ENCODE measurements at places on chromosomes 13 and 19.

DNA sequence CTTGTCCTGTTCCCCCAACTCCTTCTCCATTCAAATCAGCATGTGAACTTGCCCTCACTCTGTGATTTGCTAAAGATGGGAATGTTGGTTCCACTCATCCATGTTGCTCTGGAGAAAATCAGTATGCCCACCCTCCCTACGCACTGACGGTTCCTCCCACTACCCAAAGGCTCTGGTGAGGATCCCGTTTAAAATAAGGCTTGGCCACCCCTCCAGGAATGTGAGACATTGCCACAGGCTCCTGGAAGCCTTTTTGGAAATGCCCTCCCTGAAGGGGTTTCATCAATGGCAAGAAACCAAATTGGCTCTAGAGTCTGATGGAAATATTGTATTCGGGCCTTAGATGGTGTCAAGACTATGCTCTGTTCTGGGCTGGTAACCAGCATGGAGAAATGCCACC lies 187.3 kb downstream of the USP12 start:
- no peak for DNase-seq

DNA sequence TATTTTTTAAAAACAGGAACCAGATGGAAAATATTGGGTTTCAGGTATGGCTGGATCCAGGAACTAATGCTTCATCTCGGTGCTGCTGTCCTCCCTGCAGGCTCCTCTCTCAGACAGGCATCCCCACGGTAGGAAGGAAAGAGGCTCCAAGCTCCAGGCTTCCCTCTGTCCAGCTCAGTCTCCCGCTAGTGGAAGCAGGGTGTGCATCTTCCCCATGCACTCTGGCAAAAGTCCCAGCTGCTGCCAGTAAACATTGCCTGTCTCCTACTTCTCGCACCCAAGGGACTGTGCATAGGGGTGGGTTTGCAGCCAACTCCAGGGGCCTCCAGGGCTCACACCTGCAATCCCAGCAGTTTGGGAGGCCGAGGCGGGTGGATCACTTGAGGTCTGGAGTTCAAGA lies 29.2 kb downstream of the IL12RB1 start:
- no peak for DNase-seq

DNA sequence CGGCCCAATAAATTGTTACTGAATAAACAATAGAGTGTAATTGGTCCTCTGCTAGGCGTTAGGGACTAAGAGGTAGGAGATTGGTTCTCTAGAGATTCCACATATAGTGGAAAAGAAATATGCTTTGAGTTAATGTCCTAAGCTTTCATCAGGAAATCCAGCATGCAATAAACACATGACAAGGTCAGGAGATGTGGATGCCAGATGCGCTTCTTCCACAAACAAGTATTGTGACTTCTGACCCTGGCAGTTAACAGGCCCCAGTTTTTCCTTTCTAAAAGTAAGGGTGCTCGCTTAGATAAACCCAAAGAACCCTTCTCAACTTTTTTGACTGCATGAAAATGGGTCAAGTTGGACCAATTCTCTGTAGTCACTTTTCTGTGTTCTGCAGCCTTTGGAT lies 146.5 kb upstream of the SOX21 start:
- DNase-seq, result no peak

DNA sequence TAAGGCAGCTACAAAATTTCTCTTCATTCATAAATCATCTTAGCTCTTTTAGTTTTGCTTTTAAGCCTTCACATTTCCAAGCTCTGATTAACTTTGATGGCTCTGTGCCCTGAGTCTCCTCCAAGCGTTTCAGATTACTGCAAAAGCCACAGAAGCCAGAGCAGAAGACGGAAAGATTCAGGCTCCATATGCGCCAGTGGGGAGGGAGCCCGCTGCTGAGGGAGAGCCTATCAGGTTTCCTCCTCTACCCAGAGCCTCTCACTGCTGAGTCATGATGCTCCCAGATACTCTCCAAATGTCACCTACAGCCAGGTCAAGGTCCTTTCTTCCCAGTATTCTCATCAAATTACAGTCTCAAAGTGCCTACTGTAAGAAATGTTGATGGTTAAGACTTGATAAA lies 193.6 kb downstream of the RAP2A start:
- no peak for DNase-seq

DNA sequence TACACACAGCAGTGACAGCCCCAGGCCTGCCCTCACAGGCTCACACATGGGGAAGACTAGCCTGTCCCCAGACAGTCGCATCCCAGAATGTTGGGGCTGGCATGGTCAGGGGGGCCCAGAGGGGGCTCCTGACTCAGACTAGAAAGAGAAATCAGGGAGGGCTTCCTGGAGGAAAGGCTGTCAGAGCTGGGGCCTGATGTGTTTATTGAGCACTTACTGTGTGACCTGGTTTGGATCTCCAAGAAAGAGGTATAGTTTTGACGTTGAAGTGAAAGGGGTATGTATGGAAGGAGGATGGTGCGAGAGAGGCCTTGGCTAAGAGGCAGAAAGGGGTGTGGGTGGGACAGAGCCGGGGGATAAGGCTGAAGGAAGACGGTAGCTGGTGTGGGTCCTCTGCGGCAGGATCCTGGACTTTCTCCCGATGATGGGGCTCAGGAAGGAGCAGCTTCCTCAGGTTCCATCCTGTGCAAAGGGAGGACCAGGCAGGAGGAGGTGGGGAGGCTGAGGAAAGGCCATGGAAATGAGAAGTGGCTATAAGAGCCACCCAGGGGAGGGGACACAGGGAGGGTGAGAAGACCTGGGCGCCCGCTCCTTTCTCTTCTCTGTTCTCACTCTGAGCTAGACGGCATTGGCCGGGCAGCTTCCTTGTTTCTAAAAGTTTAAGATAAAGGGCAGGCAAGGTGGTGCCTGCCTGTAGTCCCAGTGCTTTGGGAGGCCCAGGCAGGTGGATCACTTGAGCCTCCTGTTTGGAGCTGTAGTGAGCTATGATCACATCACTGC lies 16.1 kb upstream of the BCL3 start:
- no peak for DNase-seq

GRCh38 chr19:2077398-2077797 lies 18.7 kb downstream of the MOB3A start:
- peak; percentile 4 for DNase-seq

- DNase-seq, result peak; percentile 57
These were observed 81.9 kb downstream of the ZNF726 start for GRCh38 chr19:23996549-23996948.

GRCh38 chr13:47549219-47549752 lies 451.8 kb downstream of the SUCLA2 start:
- no peak for DNase-seq

- no peak for DNase-seq
These were observed 3.0 kb downstream of the PAK4 start for GRCh38 chr19:39128516-39129079.

DNA sequence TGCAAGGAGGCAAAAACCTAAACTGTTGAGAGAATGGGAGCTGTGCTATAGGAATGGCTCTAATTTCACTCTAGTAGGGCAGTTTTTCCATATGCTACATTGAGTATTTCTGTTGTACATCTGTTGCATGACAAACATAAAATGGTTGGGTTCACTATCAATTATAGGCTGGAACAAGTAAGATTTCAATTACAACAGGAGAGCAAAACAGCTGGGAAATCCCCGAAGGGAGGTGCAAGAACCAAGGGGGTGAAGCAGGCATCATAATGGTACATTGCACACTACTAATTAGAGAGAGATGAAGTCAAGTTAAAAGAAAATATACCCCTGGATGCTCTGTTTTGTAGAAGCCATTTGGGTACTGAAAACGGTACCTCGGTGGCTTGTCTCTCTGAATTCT lies 389.5 kb downstream of the PCDH9 start:
- no peak for DNase-seq

DNA sequence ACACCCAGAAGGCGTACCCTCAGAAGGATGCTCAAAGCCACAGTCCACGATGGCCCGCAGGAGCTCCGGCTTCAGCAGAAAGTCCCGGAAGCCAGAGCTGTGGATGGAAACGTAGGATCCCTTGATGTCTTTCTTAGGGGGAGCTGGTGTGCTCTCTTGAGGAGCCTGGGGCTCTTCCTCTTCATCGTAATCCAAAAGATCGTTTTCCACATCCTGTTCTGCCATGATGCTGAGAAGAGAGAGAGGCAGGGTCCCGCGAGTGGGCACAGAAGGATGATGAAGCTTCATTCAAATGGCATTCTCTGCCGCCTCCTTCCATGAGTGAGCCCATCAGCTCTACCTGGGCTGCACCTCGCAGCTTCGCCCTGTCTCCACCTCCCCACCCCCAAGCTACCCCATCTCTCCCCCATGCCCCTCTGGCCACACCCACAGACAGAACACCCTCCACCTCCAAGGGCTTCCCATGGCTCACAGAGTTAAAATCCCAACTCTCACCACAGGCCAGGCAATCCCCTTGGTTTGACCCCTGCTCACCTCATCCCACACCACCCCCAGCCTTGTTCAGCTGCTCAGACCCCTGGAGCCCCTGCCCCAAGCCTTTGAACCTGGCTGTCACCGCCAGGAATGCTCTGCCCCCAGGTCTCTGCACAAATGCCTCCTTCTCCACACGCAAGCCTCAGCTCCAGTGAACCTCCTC lies 6.0 kb downstream of the DDX39A start:
- DNase-seq, result no peak

DNA sequence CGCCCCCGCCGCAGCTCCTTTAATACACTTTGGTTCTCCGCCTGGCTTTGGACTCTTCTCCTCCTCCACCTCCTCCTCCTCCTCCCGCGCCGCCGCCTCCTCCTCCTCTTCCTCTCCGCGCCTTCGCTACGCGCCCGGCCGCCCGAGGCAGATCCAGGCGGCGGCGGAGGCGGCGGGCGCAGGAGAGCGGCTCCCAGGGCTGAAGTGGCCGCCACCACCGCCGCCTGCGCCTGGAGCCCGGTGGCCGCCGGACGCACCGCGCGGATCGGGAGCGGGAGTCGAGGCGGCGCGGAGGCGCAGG lies at the start of gene ZIC2:
Gene ZIC2 (plus strand): TSS at position 50 of the 301 bp plus-strand sequence. CDS start 281 bp downstream, outside the sequence.
- no peak for DNase-seq

- DNase-seq, result no peak
These were observed 4.6 kb upstream of the PRKCG start for GRCh38 chr19:53877361-53877766.

DNA sequence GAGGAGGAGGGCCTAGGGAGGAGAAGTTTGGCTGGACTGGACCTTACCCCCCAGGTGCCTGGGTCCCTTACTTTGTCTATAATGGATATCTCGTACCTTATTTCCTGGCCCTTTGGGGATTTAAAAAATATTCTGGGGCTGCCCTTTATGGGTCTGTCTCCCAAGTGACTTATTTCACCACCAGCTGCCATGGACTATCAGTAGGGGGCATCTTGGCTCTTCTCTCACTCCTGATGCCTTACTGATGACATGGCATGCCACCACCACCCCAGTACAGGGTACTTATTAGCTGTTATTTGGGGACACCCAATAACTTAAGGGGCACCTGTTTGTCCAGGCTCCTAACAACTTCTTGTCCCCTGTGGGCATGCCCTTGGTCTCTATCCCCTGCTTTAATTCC lies 38.0 kb downstream of the NFIX start:
- no peak for DNase-seq

DNA sequence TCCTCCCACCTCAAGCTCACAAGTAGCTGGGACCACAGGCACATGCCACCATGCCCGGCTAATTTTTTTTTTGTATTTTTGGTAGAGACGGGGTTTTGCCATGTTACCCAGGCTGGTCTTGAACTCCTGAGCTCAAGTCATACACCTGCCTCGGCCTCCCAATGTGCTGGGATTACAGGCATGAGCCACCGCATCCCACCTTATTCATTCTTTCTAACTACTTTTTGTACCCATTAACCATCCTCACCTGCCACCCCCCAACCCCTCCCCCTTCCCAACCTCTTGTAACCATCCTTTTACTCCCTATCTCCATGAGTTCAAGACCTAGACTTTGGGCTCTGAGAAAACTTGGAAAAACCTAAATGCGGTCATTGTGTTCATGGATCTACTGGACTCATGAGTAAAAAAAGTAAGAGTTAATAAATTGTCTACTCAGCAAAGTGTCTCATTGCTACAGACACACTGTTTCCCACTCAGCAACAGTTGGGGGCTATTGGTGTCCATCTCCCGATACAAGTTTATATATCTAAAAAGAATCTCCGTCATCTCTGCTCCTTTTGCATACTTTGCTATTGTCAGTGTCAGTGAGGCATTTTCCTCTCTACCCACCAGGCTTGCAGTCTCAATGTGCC lies 44.1 kb upstream of the MEDAG start:
- no peak for DNase-seq

DNA sequence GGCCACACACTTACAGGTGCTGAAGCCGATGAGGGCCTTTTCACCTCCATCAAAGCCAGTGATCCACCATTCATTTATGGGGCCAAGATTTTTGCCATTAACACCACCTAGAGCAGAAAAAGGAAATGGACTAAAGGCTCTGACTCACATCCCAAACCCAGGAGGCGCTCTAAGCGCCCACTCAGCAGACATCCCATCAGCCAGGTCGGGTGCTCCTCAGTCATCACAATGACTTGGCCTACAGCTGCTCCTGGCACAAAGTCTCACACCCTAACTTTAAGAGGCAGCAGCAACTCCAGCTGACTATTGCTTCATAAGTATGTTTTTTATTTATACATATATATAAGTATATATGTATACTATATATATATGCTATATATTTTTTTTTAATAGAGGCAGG lies 36.1 kb upstream of the EIF3G start:
- DNase-seq, result no peak

DNA sequence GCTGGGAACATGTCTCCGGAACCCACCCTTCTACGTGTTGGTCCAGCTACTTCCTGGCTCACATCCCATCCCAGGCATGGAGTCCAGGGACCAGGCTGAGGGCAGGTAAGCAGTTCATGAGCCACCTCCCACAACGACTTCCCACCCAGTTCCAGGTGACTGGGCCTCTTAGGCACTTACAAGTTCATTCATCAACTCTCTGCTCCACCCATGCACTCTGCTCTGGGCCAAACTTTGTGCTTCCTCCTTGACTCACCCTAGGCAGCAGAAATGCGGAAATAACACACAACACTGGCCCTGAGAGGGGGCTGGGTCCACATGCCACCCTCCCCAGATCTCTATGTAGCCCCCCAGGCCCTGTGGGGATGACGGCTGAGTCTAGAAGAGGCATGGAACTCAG lies 20.5 kb downstream of the IQCN start:
- DNase-seq, result no peak

- no peak for DNase-seq
These were observed 44.2 kb downstream of the RASA3 start for GRCh38 chr13:114088234-114088633.

DNA sequence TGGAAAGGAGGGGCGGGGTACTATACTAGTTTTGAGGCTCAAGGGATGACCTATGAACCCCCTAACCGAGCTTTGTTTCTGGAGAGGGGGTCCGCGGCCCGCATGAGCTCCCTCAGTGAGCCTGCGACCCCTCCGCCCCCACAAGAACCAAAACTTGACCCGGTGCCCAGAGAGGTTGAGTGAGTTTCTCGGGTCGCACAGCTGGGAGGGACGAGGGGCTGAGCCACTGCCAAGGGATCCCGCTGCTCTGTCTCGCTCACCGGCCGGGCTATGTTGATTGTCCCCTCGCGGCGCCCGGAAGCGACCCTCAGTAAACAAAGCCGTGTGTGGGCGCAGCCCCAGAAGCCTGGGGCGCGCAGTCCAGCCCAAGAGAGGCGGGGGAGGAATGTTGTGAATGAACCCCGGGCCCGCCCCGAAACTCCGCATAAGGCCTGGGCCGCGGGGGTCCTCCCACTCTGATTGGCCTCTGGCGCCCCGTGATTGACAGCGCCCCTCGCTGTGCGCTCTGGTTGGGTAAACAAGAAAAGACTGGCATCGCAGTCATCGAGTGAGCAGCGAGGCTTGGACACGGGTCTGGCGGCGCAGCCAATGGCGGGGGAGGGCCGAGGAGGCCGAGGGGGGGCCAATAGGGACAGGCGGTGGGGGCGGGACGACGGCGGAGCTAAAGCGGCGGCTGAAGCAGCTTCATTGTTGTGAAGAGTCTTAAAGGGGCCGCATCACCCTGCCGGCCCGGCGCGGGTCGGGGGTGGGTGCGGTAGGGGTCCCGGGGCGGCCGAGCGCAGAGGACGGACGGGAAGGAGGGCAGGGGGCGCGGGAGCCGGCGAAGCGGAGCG lies at the start of gene ZSWIM4:
Gene ZSWIM4 (plus strand): TSS at position 687 of the 833 bp plus-strand sequence. CDS start 206 bp downstream, outside the sequence.
- DNase-seq, result peak; percentile 98
